ENCODE measurements at places on chromosomes 13 and 19. TPM values are rescaled to one million over a fixed set of nuclear protein-coding genes. Genes with fewer than 3 reads are reported as not detected.

Gene CADM4
- 3.8 TPM for total RNA-seq

Gene MYO16
- total RNA-seq, result not detected

Gene CD209
- total RNA-seq, result not detected

Gene PGLYRP1
- not detected for total RNA-seq

Gene ERICH6B
- total RNA-seq, result not detected

Gene SLITRK6
- total RNA-seq, result 12.0 TPM

DNA sequence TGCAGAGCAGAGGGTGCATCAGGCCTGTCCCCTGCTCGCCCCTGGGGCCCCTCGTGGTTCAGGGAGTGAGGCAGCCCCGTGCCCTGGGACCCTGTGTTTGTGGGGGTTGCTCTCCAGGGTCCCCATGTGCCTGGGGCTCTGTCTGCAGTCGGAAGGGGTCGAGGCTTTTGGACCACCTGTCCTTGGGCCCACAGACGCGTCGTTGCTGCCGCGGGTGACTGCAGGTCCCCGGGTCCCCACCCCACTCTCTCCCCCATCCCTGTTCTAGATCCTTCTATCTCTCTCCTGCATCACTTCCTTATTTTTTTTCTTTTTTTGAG, 1.9 kb downstream of the PCSK4 start:
- H3K27ac ChIP-seq, result no peak overlapping the region
- no peaks in the 10 kb centered on the region for H3K36me3 ChIP-seq
- DNase-seq, result no peak

- H3K36me3 ChIP-seq, result no peaks in the 10 kb centered on the region
- H3K4me1 ChIP-seq, result peaks cover 14% of the 10 kb centered on the region
- H3K27ac ChIP-seq, result no peak overlapping the region
- peaks cover 11% of the 10 kb centered on the region for H3K27me3 ChIP-seq
These were observed 4.5 kb downstream of the GNG8 start for GRCh38 chr19:46631481-46631880.

DNA sequence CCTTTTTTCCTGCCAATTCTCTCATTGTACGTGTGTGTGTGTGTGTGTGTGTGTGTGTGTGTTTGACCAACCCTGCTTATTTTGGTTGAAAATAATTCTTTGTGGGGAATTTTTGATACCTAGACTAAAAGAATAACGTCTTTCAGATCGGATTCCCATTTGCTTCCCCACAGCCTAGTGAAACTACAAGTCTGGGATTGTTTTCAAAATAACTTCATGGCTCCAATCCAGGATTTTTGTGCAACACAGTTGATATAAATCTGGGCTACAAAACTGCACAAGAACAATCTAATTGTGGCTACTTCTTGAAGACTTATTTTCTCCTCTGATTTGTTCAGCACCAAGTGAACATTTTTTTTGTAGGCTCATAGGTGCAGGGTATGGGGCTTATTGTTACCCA, 332.8 kb upstream of the MIR17HG start:
- H3K4me3 ChIP-seq, result no peak overlapping the region
- no peaks in the 10 kb centered on the region for H3K27me3 ChIP-seq
- peaks cover 9% of the 10 kb centered on the region for H3K4me1 ChIP-seq
- H3K36me3 ChIP-seq, result no peaks in the 10 kb centered on the region

- no peaks in the 10 kb centered on the region for H3K36me3 ChIP-seq
- H3K27me3 ChIP-seq, result no peaks in the 10 kb centered on the region
- H3K27ac ChIP-seq, result peak overlapping the region; percentile 22
These were observed 5.7 kb upstream of the FOXO1 start for GRCh38 chr13:40671956-40672764.

DNA sequence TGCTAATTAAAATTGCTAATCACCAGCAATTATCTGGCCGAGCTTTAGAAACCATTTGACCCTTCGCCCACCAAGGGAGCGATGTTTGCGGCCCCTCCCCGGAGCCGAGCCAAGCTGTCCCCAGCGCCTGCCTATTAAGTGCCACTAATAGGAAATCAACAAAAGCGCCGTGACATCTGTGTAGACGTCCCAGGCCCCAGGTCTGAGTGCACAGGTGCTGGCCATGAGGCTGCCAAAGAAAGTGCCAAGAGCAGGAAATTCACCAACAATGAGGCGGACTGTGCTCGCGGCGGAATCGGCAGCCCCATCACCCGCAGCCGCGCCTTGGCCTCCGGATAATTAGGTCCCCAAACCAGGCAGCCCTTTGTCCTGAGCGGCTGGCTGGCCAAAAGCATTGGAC, 44.5 kb upstream of the SPACA7 start:
- no peaks in the 10 kb centered on the region for H3K4me1 ChIP-seq
- H3K27ac ChIP-seq, result no peak overlapping the region
- H3K36me3 ChIP-seq, result no peaks in the 10 kb centered on the region
- DNase-seq, result no peak
- no peak overlapping the region for H3K4me3 ChIP-seq
- no peaks in the 10 kb centered on the region for H3K27me3 ChIP-seq

GRCh38 chr19:46206176-46206575, 23.4 kb upstream of the IGFL1 start:
- no peaks in the 10 kb centered on the region for H3K27me3 ChIP-seq
- H3K4me1 ChIP-seq, result peaks cover 55% of the 10 kb centered on the region
- H3K4me3 ChIP-seq, result no peak overlapping the region
- H3K36me3 ChIP-seq, result no peaks in the 10 kb centered on the region
- peak overlapping the region; percentile 40 for H3K27ac ChIP-seq
- peak; percentile 96 for DNase-seq

GRCh38 chr19:16671652-16672274, 10.8 kb downstream of the TMEM38A start:
- no peaks in the 10 kb centered on the region for H3K36me3 ChIP-seq
- H3K27me3 ChIP-seq, result no peaks in the 10 kb centered on the region
- H3K4me1 ChIP-seq, result no peaks in the 10 kb centered on the region
- no peak for DNase-seq
- H3K4me3 ChIP-seq, result no peak overlapping the region

DNA sequence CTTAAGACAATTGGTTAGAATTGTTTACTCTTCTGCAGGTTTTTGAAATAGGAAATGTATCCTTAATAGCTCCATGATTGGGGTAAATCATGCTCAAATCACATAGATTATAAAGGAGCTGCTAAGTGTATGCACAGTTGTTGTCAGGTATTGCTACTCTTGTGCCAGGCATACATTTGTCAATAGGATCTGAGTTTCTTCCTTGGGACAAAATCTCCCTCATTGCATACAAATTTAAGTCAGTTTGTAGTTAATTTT, 109.3 kb upstream of the MLNR start:
- H3K4me1 ChIP-seq, result peaks cover 17% of the 10 kb centered on the region
- H3K27ac ChIP-seq, result peak overlapping the region; percentile 70
- H3K27me3 ChIP-seq, result no peaks in the 10 kb centered on the region
- peaks cover 9% of the 10 kb centered on the region for H3K36me3 ChIP-seq
- peak overlapping the region; percentile 79 for H3K4me3 ChIP-seq
- peak; percentile 27 for DNase-seq

- peaks cover 59% of the 10 kb centered on the region for H3K27me3 ChIP-seq
- H3K4me3 ChIP-seq, result no peak overlapping the region
- H3K4me1 ChIP-seq, result no peaks in the 10 kb centered on the region
- H3K36me3 ChIP-seq, result no peaks in the 10 kb centered on the region
These were observed 16.2 kb upstream of the PRODH2 start for GRCh38 chr19:35828692-35829301.

- no peak overlapping the region for H3K4me3 ChIP-seq
- peak; percentile 11 for DNase-seq
- no peak overlapping the region for H3K27ac ChIP-seq
- H3K27me3 ChIP-seq, result no peaks in the 10 kb centered on the region
- H3K36me3 ChIP-seq, result peaks cover 17% of the 10 kb centered on the region
These were observed 7.3 kb downstream of the PPP6R1 start for GRCh38 chr19:55251341-55252081.

DNA sequence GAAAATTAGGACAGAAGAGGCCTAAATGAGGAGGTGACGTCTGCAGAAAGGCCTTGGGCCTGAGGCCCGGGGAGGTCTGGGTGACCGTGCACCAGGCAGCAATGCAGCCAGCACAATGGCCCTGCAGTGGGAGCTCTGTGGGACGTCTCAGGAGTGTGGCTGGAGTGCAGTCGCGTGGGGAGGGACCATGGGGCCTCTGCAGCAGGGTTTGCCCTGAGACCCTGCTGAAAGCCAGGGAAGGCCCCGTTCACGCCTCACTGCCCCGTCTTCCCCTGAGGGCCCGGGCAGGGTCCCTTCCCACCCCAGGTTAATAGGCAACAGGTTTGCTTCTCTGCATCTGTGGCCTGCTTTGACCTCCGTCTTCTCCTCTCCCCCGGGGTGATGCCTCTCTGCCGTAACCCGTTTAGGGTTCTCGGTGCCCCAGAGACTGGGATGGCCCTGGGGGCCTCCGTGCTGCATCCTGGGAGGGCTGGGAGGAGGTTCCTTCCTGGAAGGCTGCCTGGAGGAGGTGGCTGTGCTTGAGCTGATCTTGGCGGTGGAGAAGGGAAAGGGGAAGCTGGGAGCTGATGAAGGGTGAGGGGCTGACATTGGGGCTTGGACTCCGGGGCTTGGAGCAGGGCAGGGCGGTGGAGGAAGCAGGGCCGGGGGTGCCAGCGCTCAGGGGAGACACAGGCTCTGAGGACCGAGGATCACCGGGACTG, 9.7 kb downstream of the PALM start:
- no peaks in the 10 kb centered on the region for H3K27me3 ChIP-seq
- no peaks in the 10 kb centered on the region for H3K4me1 ChIP-seq
- DNase-seq, result no peak

GRCh38 chr13:44815623-44816022, 173.6 kb downstream of the NUFIP1 start:
- H3K4me1 ChIP-seq, result peaks cover 45% of the 10 kb centered on the region
- H3K27ac ChIP-seq, result peak overlapping the region; percentile 37
- H3K4me3 ChIP-seq, result no peak overlapping the region
- DNase-seq, result peak; percentile 93
- H3K36me3 ChIP-seq, result no peaks in the 10 kb centered on the region
- H3K27me3 ChIP-seq, result no peaks in the 10 kb centered on the region

DNA sequence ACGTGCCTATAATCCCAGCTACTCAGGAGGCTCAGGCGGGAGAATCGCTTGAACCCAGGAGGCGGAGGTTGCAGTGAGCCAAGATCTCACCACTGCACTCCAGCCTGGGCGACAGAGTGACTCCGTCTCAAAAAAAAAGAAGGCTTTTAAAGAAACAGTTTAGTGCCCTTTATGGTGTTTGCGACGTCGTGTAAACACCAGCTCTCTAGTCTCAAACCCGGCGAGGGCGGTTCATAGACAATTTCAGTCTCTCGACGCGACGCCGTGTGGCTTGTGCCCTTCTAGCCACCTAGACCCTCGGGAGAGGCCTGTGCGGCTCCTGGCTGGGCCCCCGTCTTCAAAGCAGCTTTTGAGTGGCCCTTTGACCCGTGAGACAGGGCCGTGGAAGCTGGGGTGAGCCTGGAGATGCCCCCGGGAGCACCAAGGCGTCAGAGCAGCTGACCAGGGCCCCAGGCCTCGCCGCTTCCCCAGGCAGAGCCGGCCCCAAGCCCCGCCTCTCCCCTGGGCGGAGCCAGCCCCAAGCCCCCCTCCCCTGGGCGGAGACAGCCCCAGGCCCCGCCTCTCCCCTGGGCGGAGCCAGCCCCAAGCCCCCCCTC, 5.0 kb upstream of the MADCAM1 start:
- H3K4me3 ChIP-seq, result no peak overlapping the region
- no peaks in the 10 kb centered on the region for H3K27me3 ChIP-seq
- H3K27ac ChIP-seq, result no peak overlapping the region
- no peak for DNase-seq
